ENCODE measurements at places on chromosomes 13 and 19.

DNA sequence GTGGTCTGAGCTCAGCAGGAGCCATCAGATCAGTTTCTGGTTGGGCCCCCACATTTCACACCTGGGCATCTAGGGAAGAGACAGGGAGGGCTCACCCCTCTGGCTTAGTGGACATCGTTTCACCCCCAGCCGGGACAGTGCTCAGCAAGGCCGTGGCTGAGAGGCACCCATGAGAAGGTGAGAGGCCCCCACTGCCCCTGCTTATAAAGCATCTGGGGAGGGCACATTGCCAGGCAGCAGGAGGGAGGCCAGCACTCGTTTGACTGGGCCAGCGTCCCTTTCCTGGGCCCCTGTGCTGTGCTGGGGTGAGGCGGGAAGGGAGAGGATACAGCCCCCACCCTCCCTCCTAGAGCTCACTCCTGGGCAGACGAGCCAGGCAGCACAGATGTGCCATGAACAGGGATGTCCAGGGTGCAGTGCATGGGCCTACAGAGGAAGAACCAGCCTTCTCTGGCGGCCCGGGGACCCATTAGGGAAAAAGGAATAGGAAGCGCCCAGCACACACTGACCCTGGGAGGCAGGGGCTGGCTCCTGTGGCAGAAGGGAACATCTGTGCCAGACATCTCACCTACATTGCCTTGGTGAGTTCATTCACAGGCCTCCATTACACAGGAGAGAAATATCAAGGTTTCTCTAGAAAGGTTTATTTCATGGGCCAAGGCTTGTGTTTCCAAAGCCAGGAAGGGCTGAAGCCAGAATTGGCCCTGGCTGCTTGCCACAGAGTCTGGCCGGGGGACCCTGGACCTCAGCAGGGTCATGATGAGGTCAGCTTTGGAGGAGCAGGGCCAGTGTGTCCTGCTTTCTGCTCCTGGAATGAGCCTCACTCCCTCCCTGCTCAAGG is 7.7 kb downstream of the AP1M1 start:
- no peak for DNase-seq

GRCh38 chr13:99276706-99277105 is 18.5 kb upstream of the GPR18 start:
- no peak for DNase-seq

- DNase-seq: no peak
These were observed 8.6 kb upstream of the CSNK1G2 start for GRCh38 chr19:1932395-1932794.

DNA sequence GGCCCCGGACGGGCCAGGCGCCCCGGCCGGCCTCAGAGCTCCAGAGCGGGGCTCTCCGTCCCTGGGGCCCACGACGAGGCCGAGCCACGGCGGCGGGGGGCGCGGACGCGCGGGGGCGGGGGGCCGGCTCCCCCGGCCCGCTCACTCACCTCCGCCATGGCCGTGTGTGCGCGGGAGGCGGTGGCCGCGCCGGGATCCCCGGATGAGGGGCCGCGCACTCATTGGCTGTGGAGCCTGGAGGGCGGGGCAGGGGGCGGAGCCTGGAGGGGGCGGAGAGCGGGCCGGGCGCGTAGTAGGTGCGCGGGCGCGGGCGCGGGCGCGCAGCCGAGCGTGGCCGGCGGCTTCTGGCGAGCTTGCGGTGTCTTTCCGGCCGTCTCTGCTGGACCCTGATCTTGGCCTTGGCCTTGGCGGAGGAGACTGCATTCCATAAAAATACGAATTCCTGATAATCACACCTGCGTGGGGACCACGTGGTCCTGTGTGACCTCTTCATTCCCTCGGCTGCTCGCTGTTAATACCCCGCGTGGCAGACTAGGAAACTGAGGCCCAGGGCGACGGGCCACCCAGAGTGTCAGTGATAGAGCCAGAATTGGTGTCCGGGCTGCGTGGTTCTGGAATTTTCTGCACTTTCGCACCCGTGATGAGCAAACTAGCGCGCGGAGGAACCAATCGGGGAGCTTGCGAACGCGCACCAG is at the start of gene MIER2:
TSS of gene MIER2 (minus strand) at position 172 of the 695 bp plus-strand sequence. CDS start at position 158, 14 bp downstream.
- DNase-seq: peak; percentile 31

DNA sequence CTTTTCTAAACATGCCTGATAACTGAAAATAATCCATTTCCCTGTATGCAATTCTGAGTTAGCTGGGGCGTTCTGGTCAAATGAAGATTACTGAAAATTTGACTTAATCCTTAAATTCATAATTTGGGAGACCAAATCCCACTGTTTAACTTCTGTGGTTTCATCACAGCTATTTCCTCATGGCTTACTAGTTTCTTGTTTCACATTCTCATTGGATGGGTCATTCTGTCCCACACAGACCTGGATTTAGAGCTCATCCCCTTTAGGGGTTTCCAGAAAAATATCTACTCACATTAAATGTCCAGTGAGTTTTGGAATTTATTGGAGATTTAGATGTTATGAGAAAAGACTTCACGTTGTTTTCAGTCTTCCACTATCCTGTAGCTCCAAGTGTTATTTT is 709.3 kb upstream of the KLHL1 start:
- no peak for DNase-seq

- no peak for DNase-seq
These were observed at the start of gene PRKCG for GRCh38 chr19:53881482-53882390. TSS of gene PRKCG (plus strand) at chr19:53882197. CDS start at chr19:53882495, 298 bp downstream.

GRCh38 chr13:105452895-105453294 is 1082.6 kb downstream of the EFNB2 start:
- DNase-seq: no peak

DNA sequence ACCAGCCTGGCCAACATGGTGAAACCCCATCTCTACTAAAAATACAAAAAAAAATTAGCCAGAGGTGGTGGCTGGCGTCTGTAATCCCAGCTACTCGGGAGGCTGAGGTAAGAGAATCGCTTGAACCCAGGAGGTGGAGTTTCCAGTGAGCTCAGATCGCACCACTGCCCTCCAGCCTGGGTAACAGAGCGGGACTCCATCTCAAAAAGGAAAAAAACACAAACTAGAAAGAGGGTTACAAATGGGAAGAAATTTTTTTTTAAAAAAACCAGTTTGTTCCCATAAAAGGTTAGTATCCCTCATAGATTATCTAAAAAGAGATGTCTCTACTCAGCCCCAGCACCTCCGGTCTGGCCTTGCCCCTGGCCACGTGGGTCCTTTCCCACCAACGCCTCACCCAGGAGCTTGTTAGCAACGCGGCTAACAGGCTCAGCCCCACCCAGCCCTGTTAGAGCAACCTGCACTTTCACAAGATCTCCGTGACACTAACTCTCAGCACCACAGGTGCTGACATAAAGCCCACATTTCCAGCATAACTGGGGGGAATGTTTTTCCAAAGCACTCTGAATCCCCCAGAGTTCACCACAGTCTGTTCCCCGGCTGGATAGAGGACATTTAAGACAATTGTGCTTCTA is 4.3 kb downstream of the DMKN start:
- no peak for DNase-seq

GRCh38 chr13:94415500-94416237 is 63.8 kb downstream of the DCT start:
- DNase-seq: no peak

GRCh38 chr13:40148101-40148500 is 492.6 kb downstream of the COG6 start:
- no peak for DNase-seq

DNA sequence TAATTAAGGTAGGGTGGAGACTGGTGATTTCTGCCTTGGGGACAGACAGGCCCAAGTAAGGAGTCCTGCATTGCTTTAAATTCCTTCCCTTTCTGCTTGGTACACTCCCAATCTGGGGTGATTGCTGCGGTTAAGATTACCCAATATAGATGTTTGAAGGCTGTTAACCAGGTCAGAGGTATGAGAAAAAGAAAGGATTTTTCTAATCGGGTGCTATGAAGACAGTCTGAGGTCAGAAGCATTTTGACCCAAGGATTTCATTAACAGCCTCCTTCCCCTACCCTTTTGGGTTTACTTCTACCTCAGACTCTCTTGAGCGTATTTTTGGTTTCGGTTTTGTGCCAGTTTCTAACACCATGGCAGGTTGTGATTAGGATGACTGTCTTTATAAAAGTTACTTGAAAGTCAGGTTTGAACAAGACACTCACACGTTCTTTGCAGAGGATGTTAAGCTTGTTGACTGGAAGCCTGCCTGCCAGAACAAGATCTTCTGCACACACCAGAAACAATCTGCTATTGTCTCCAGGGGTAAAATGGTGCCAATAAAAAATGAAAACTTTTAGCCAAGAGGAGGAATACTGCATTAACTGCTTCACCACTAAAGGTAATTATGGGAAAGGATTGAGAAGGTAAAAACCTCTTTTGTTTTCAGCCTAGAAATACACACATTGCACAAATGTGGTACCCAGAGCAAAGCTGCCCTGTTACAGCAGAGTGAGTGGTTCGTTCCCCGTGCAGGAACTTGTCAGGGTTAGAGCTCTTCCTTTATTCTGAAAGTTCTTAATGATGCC is 108.8 kb downstream of the NDFIP2 start:
- DNase-seq: no peak

DNA sequence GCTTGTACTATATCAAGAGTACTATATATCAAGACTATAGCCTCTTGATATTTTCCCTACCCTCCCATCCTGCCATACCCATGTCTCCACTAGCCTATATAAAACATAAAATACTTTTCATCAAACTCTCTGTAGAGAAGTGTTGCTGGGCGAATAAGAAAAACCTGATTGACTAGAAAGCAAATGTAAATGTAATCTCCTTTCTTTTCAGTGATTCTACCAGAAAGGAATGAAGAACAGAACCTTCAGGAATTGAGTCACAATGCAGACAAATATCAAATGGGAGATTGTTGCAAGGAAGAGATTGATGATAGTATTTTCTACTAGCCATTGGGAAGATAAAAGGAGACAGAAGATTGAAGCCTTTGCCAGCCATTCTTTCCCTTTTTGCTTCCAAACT is 89.2 kb downstream of the KCNRG start:
- no peak for DNase-seq

- no peak for DNase-seq
These were observed 1.4 kb downstream of the ZNF780B start for GRCh38 chr19:40054632-40055031.

DNA sequence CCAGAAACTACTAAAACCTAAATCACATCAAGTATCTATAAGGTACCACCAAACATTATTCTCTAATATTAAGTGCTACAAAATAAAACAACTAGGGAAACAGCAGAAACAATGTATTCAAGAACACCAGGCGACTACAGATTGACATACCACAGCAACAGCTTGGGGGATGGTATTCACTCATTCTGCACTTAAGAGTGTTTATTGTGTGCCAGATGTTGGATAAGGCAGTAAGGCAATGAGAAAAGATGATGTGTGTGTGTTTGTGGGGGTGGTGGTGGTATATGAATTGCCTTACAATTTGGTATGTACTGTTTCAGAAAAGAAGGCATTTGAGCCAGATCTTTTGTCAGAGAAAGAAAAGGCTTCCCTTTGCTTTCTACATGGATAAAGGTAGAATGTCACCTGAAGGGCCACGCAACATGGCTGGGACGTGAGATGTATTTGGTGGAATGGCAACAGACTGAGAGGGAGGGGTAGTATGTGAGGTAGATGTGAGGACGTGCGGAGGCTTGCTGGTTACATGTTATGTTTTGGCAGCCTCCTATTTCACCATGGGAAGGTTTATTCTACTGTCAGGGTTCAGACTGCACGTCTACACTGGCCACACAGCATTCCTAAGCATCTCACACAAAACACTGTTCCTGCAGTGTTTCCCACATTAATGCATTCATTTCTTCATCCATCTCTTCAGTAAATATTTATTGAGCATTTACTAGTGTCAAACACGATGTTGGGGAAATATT is 300.7 kb downstream of the KLF12 start:
- DNase-seq: no peak

DNA sequence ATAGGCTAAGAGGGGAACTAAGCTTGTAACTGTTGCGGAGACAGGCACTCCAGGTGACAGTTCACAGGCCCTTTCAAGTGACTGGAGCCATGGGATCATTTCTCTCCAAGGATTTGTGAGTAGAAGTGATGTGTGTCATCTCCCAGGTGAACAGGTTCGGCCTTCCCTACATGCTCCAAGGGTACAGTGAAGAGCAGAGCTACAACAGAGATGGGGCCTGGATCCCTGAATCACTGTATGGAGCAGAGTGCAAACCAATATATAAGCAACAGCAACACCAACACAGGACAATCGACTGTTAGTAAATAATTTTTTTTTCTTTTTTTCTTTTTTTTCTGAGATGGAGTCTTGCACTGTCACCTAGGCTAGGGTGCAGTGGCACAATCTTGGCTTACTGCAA is 15.0 kb downstream of the ZSCAN18 start:
- no peak for DNase-seq

DNA sequence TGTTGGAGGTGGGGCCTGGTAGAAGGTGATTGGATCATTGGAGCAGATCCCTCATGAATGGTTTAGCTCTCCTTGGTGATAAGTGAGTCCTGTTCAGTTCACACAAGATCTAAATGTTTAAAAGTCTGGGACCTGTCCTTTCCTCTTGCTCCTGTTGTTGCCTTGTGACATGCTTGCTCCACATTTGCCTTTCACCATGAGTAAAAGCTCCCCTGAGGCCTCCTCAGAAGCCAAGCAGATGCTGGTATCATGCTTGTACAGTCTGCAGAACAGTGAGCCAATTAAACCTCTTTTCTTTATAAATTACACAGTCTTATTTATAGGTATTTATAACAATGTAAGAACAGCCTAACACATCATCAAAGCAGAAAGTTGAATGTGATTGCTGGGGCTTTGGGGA is 24.2 kb upstream of the RFC3 start:
- DNase-seq: no peak

DNA sequence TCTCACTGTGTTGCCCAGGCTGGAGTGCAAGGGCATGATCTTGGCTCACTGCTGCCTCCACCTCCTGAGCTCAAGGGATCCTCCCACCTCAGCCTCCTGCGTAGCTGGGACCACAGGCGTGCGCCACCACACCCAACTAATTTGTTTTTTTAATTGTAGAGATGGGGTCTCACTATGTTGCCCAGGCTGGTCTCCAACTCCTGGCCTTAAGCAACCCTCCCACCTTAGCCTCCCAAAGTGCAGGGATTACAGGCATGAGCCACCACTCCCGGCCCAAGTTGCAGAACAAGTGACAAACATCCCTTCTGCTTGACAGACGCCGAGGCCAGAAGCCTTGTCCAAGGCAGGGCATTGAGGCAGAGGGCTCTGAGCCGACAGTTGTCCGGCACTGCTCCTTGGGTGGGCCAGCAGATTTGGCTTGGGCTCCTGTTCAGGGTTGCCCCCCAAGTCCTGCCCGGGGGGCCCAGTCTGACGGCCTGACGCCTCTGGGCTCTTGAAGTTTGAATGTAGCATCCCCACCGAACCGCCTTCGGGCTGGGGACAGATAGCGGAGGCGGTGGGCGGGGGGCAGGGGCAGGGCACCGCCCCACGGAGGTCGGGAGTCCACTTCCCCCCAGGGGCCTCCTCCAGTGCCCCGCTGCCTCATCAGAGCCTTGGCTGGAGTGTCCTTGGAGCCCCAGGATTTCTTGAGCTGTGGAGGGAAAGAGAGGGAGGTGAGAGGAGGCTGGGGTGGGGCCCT is 5.7 kb upstream of the SPACA4 start:
- DNase-seq: no peak

- no peak for DNase-seq
These were observed 3.7 kb upstream of the TMEM272 start for GRCh38 chr13:51848674-51849073.

- no peak for DNase-seq
These were observed 24.9 kb downstream of the SLC8A2 start for GRCh38 chr19:47446534-47447469.

Measured in GDM1 (cell line).